ENCODE measurements at places on chromosomes 12 and 14.

GRCh38 chr14:23550812-23551265 is 726 bp downstream of the ZFHX2 start:
- DNase-seq: peak; percentile 70

DNA sequence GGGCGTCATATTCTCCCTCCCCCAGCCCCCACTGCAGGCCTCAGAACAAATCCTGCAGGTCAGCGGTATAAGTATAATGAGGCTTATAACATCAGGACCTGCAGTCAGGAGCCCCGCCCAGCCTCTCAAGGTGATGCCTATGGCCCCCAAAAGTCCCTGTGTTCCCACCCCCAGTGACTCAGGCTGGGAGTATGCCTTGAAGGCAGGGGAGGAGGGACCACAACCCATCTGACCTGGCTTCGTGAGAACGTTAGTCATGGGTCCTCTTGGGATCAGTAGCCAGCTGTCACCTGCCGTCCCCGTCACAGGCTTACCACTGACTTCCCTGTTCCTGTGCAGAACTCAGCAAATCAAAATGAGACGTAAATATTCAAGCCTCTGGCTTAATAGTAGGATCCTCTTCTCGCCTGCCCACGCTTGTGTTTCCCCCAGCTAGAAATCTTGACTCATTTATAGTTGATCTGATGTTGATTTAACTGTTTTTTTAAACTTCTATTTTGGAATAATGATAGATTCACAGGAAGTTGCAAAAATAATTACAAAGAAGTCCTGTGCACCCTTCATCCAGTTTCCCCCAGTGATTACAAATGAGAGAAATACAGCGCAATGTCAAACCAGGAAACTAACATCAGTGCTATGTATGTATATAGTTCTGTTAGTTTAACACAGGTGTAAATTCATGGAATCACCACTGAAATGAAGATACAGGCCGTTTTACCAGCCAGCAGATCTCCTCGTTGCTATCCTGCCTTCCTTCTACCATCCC is 107.5 kb downstream of the ADGRD1 start:
- DNase-seq: peak; percentile 34

DNA sequence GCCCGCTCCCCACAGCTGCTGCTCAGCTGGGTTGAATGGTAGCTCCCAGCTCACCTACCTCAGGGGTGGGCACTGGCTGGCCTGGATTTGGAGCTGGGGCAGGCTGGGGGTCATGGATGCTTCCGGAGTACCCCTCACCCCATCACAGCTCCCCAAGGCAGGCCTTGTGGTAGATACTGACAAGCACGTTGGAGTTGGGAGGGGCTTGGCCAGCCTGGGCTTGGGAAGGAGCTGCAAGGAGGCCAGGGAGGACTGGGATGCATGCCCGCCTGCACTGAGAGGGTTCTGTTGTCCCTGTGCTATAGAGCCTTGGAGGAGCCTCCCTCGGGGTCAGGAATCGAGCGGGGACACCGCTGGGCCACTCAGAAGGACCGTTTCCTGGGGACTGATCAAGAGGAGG is 14.2 kb downstream of the TMEM63C start:
- DNase-seq: no peak

- no peak for DNase-seq
These were observed 54.6 kb downstream of the CALM1 start for GRCh38 chr14:90451443-90451842.

GRCh38 chr12:76957301-76957700 is 78.5 kb upstream of the CSRP2 start:
- no peak for DNase-seq

GRCh38 chr14:20734430-20734806 is 11.3 kb upstream of the EDDM3A start:
- no peak for DNase-seq

- DNase-seq: no peak
These were observed 134.9 kb upstream of the IFNG-AS1 start for GRCh38 chr12:67854351-67854750.

DNA sequence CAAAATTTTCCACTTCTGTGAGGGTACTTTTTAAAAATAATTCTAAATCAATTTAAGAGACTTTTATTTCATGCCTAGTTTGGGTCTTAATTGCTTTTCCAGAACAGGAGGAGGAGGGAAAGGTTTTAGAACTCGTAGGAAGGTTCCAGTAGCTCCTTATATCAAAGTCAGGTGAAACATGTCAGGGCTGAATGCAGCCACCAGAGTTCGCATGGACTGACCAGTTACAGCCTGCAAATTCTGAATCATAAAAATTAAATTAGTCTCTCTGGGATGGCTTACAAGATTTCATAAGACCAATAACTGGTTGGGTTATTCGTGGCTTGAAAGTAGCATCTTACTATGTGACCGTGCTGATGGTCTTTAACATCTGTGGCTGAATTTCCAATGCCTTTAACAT is 397 bp downstream of the BDKRB1 start:
- DNase-seq: no peak

DNA sequence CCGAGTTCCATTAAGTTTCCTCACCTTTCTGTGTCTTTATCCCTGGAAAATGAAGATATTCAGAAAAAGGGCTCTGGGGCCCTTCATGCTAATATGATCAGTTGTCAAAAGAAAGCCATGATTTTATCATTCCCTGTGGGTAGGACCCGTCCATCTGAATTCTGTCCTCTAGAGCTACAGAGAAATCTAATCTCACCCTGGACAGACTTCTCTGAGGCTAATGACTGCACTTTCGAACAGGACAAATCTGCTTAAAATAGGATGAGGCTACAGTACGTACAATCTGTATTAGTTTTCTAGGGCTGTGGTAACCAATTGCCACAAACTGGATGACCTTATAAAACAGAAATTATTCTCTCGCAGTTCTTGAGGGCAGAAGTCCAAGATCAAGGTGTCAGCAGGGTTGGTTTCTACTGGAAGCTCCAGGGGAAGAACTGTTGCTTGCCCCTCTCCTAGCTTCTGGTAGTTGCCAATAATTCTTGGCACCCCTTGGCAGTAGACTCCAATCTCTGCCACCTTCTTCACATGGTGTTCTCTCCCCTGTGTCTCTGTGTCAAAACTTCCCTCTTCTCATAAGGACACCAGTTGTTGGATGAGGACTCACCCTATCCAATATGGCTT is 1.3 kb downstream of the AK7 start:
- DNase-seq: no peak

GRCh38 chr12:94079566-94080340 is 68.6 kb upstream of the PLXNC1 start:
- DNase-seq: no peak

DNA sequence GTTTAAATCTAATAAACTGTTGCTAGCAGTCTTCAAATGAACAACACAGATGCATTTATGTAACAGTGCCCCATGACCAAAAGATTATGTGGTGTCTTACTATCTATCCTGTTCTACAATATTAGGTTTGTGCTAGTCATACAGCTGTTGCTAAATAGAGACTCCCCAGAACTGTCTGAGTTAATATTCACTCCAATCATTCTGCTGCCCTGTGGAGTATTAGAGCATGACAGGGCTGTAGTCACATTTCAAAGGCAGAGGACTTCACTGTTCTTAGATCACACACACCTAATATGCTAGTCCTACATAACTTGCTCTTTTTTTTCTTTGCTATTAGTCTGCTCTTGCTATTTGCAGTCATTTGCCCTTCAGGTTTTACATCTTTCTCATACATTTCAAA is 157.6 kb upstream of the MDGA2 start:
- no peak for DNase-seq

GRCh38 chr12:59708064-59708463 is 112.2 kb downstream of the SLC16A7 start:
- DNase-seq: no peak

- DNase-seq: no peak
These were observed 96.1 kb downstream of the APAF1 start for GRCh38 chr12:98741196-98741555.

DNA sequence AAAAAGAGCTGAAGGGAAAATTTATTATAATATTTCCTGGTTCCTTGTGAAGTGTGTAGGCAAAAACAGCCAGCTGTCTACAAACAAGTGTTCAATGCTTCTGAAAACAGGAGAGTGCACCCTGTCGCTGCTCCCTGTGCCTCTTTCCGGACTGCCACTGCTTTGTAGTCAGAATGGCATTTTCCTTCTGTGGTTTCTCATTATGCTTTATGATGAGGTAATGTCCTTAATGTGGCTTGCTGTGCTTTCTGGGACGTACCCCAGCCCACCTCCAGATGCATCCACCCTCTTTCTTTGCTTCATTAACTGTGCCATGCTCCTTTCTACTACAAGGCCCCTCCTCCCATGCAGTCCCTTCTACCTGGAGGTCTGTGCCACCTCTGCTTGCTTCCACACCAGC is 148.1 kb downstream of the SYT1 start:
- DNase-seq: no peak

- DNase-seq: no peak
These were observed 82.2 kb downstream of the EML1 start for GRCh38 chr14:99875421-99875820.

GRCh38 chr14:68676511-68676943 is 116.3 kb downstream of the ZFP36L1 start:
- DNase-seq: peak; percentile 74

- DNase-seq: no peak
These were observed 53.8 kb upstream of the USP44 start for GRCh38 chr12:95605087-95605486.

GRCh38 chr14:55512421-55512820 is 67.6 kb upstream of the KTN1 start:
- DNase-seq: no peak

GRCh38 chr12:130066742-130067141 is 95.5 kb upstream of the FZD10 start:
- DNase-seq: no peak

DNA sequence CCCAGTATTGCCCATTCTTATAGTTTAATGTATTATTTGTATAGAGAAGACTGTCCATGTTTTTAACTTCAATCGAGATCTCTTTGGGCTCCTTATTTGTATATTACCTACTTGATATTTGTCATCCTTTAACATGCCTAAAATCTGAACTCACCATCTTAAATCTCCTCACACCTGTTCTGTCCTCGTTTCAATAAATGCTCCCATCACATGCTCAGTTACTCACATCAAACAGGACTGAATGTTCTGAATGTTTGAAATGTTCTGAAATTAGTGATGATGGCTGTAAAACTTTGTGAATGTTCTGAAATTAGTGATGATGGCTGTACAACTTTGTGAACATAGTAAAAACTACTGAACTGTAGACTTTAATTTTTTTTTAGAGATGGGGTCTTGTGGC is 34.5 kb downstream of the COCH start:
- no peak for DNase-seq

DNA sequence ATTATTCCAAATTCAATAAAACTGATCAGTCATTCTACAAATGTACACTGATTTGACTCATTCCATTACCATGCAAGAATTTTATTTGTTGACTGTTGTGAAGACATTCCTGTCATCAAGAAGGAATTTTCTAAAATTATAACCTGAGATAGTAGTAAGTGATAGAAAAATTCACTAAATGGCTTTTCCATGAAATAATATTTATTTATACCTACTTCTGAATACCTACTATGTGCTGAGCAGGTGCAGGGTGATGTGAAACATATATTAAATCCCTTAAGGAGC is 841.7 kb downstream of the NRXN3 start:
- no peak for DNase-seq

- DNase-seq: no peak
These were observed 700.4 kb upstream of the TBX3 start for GRCh38 chr12:115384391-115384790.

- peak; percentile 61 for DNase-seq
These were observed 215.5 kb downstream of the CRADD start for GRCh38 chr12:93892423-93893268.
